ENCODE measurements at places on chromosomes 11 and 22. TPM values are rescaled to one million over a fixed set of nuclear protein-coding genes. Genes with fewer than 3 reads are reported as not detected.

PNPLA3 gene
- total RNA-seq = 2.4 TPM

LMNTD2 gene
- total RNA-seq = 0.19 TPM

OR5AN1 gene
- not detected for total RNA-seq

OR52N4 gene
- total RNA-seq = not detected

WT1 gene
- total RNA-seq = not detected

ADM gene
- total RNA-seq = 111 TPM

TUBA8 gene
- 0.87 TPM for total RNA-seq

NLRP6 gene
- not detected for total RNA-seq

TAF1D gene
- total RNA-seq = 98.0 TPM

PGA5 gene
- total RNA-seq = not detected

FZD4 gene
- 42.4 TPM for total RNA-seq

RIBC2 gene
- 1.2 TPM for total RNA-seq

CRYAB gene
- 45.1 TPM for total RNA-seq

CEP126 gene
- total RNA-seq = 4.2 TPM

BUD13 gene
- total RNA-seq = 13.7 TPM

PANX2 gene
- total RNA-seq = 0.79 TPM

CLDN5 gene
- total RNA-seq = 17.2 TPM

LDHAL6A gene
- total RNA-seq = not detected

PYGM gene
- total RNA-seq = 1.3 TPM

GRIA4 gene
- 0.12 TPM for total RNA-seq

SLCO2B1 gene
- total RNA-seq = 0.06 TPM

TMEM132A gene
- 5.5 TPM for total RNA-seq

All from aortic smooth muscle cell (primary cell).